ENCODE measurements at places on chromosomes 2 and 18.
A peak's percentile ranks its signal among the peaks of the same experiment; 100 is the strongest.

GRCh38 chr18:24456549-24456948 lies 3.9 kb upstream of the HRH4 start:
- no peak for DNase-seq

DNA sequence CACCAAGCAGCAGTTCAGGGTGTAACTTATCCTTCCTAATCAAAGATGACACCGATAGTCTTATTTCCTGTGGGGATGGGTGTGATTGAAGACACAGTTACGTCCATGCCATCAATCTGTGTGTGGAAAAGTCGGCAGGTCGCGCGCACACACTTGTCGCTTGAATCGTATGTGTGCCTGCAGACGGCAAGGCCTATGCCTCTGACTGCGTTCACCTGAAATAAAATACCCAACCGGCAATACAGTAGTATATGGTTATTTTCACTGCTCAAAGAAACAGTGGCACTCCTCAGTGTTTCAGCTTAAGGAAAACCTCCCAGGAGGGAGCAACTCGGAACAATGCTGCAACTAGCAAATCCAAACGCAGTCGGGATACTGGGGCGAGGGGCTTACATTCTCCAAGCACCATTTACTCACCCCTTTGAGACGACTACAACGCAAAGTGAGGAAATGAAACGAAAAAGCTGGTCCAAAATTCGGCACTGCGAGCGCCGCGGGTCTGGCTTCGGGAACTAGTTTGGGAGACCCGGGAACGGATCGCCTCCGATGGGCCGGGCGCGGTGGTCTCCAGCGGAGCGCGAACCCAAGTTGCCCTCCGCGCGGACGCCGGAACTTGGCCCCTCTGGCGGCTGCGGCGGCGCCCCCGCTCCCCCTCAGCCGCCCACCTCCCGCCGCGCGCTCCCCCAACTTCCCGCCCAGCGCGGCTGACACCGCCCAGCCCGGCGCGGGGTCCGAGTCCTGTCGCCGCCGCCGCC lies 675 bp downstream of the PRKD3 start:
- peak; percentile 85 for DNase-seq

DNA sequence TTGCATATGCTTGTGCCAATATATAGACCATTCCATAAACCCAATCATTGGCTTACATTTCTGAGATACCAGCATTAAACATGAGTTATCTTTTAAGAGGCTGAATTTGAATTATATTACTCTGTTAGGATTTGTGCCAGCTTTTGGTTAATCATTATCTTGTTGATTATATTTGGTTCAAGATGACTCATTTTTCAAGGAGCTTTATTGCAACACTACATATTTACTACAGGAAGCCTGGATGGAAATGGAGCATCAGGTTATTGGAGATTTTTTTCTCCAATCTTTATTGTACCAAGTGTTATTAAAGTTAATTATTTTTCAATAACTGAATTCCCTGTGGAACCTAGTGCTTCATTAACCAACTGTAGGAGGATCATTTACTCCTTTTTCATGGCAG lies 26.4 kb downstream of the EML4 start:
- no peak for DNase-seq

GRCh38 chr2:239186516-239187357 lies 214.1 kb downstream of the HDAC4 start:
- DNase-seq: no peak

GRCh38 chr2:235900631-235901030 lies 267.6 kb downstream of the GBX2 start:
- DNase-seq: no peak

DNA sequence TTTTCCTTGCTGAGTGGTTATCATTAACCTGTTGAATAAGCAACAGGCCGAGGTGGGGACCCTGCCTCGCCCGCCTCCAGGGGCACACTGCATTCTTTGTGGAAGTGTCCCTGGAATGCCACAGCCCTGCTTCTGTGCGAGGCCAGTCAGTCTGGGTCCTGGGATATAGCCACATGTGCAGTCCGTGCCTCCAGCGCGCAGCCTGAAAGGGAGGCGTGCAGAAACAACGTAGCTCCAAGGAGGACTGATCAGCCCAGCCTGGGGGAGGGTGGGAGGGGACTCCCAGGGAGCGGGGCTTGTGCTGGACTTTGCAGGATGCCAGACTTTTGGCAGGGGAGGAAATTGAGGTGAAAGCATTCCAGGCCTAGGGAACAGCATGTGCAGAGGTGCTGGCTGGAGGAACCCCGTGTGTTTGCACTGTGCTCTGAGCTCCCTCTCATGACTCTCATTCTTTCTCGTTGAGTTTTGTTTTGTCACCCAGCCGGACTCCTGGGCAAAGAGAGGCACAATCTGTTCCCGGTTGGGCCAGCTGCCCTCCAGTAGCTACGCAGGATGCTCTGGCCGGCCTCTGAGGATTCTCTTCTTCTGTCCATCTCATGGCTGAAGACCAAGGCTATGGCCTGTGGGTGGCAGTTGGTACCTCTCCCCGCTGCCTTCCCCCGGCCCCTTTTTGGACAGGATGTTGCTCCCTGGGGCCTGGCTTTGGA lies 39.7 kb downstream of the HPCAL1 start:
- DNase-seq: no peak

DNA sequence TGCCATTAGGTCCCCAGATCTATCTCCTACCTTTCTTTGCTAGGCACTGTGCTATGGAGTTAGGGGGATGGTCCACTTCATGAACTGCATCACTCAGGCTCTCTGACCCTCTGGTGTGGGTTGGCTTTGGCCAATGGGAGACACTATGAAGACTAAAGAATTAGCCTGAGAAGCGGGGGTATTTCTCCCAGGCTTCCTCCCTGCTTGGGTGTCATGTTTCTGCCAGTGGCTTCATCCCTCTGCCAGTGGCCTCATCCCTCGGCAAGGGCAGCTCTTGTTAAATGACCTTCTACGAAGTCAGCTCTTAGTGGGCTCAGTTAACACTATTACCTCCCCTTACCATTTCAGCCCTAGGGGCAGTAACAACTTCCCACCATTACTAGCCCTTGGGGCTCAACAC lies 41.9 kb upstream of the EPB41L3 start:
- no peak for DNase-seq

DNA sequence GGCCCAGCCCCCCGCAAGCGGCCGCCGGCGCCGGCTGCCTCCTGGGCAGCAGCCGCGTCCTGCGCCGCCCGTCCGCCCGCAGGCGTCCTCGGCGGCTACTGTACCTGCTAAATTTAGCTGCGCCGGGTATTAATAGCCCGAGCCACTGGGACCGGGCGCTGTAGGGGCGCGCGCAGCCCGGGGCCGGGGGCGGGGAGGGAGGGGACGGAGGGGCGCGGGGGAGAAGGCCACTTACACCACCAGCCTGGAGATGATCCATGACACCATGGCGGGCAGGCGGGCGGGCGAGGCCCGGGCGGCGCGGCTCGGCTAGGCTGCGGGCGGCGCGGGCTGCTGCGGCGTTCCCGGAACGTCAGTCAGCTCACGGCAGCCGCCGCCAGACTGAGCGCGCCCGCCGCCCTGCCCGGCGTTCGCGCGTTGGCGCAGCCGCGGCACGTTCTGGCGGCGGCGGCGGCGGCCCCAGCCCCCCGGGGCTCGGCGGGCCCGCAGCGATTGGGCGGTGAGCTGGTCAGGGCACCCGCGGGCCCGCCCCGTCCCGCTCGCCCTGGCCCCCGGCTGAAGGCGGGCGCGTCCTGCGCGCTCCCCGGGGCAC lies at the start of gene REEP1:
TSS of gene REEP1 (minus strand) at position 383 of the 592 bp plus-strand sequence. CDS start at position 267, 116 bp downstream.
- DNase-seq: peak; percentile 63

- DNase-seq: no peak
Observed at GRCh38 chr2:25018681-25019080, 23.2 kb upstream of the EFR3B start.

DNA sequence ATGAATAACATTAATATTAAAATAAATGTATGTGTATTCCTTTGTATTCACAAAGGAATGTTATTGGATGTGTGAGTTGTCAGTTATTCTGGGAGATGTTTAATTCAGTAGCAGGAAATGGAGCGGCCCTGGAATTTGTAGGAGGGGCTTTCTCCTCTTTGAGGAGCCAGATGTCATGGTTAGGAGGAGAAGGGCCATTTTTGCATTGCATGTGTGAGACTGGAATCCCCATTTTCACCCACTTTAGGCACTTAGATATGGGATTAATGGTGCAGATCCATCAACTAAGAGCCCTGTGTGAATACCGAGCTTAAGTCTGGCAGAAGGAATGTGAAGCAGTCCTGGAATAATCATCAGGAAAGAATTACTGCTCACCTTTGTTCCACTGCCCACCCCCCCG lies 439.2 kb downstream of the PARD3B start:
- no peak for DNase-seq

- DNase-seq: peak; percentile 71
Observed at GRCh38 chr2:3130889-3131635, 246.6 kb downstream of the EIPR1 start.

- DNase-seq: no peak
Observed at GRCh38 chr2:230721712-230722111, 9.1 kb downstream of the CAB39 start.

GRCh38 chr2:183024339-183025095 lies 13.7 kb downstream of the NCKAP1 start:
- DNase-seq: no peak
